AG09309 (cell line): ENCODE measurements at places on chromosomes 6 and 20.

- no peak for DNase-seq
These were observed 190.3 kb upstream of the PREP start for GRCh38 chr6:105593056-105593690.

- DNase-seq: no peak
These were observed 20.0 kb upstream of the BEND6 start for GRCh38 chr6:56934876-56935275.

DNA sequence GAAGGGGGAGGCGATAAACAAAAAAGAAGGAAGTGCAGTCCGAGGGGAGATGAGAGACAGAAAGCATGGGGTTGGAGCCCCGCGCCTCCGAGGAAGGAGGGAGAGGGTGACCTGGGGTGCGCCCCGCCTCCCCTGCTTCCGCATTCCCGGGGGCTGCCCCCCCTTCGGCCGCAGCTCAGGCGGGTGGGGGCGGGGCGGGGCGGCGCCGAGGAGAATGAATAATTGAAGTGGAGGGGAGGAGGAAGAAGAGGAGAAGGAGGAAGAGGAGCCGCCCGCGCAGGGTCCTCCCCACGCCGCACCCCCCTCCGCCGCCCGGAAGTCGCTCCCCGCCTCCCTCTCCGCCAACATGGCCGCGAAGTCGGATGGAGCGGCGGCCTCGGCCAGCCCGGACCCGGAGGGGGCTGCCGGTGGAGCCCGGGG, at the start of gene XKR7:
XKR7 (plus strand) TSS at position 322 of the 420 bp plus-strand sequence; CDS start at position 347, 25 bp downstream.
- no peak for DNase-seq

DNA sequence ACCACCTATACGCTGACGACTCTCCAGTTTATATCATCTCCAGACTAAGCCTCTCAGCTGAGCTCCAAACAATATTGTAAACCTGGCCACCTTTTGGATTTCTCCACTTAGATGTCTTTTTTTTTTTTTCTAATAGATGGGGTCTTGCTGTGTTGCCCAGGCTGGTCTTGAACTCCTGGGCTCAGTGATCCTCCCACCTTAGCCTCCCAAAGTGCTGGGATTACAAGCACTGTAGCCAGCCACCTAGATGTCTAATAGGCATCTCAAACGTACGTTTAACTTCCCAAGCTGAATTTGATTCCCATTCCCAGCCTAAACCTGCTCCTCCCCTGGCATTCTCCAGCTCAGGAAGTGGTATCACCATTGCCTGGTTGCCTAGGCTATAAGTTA, 5.2 kb downstream of the DDR1 start:
- DNase-seq: no peak

DNA sequence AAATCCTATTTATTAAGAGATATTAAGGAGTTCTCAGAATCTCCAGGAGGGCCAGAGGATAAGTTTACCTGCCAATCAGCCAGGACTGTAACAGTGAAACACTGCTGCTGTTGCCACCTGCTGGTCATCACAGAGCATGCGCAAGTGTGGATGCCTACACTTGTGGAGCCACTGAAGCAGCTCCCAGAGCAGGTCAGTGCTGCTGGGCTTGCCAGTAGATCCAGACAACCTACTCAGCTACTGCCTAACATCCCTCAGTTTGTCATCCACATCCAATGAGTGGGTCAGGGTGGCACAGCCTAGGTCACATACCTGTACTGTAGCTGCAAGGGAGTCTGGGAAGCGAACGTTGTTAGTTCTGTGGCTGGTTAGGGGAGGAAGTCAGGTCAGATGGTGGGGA, 18.3 kb upstream of the NHSL1 start:
- DNase-seq: no peak

DNA sequence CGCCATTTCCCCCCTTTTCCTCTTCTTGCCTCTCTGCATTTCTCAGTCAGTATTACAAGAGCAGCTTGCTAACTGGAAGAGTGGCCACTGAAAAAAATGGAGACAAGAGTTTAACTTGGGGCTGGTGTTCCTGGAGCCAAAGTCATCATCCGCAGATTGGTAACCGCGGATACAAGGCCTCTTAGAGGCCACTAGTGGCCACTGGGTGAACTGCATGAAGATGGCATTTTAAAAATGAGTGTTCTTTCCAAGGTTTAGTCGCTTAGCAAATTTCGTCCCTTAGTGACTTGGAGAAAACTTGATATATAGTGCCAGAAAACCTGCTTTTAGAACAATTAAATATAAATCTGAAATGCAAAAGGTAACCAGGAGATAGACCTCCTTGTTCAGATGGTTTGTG, 4.8 kb downstream of the F13A1 start:
- DNase-seq: no peak

DNA sequence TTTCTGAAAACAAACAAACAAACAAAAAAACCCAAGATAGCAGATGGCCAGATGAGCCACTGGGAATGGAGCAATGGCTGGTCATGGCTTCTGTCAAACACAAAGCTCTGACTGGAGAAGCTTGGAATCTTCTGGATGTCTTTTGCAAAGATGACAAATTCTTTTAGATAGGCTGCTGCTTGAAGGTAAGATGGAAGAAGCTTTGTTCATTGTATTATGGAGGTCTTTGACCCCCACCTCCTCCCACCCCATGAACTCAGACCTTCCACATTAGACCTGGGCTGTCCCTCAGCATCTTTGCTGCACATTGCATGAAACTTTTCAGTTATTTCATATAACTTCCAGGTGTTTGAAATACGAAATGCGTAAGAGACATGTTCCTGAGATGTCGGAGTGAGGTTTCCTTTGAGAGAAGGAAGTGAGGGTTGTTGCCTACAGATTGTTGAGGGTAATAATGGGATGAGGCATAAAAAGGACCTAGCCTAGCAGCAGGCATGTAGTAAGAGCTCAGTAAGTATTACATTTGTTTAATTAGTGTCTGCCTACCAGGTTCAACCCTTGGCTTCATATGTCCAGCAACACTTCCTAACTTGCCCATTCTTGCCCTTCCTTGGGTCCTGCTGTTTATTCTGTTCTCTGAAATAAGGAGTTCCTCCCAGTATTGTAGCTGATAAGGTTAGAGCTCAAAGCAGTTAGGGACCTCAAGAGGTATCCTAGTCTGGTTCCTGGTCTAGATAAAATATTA, 51.4 kb upstream of the IER3 start:
- DNase-seq: no peak

DNA sequence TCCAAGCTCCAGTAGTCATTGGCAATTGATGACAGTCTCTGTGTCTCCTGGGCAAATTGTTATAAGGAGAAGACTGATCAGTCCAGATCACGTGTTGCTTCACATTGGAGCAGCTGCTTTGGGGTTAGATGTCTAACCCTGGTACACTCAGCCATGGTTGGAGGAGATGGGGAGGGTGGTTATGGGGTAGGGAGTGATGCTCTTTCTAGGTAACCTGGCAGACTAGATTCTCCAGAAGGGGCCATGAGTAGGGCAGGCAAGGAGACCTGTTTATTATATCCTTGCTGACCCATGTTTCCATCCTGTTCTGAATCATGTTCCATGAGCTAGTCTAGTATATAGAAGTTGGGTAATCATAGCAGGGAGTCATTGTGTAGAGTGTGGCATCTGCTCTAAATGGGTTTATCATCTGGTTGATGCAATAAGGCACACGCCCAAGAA, 50.8 kb upstream of the BACH2 start:
- DNase-seq: no peak
